GM04503 (cell line): ENCODE measurements at places on chromosomes 1 and 21.

- no peak for DNase-seq
Measured at GRCh38 chr1:64680599-64680998, 64.3 kb upstream of the RAVER2 start.

GRCh38 chr1:43991476-43992231 is at the start of gene CCDC24:
TSS of gene CCDC24 (plus strand) at chr1:43991599. CDS start at chr1:43991879, 280 bp downstream.
- peak; percentile 48 for DNase-seq

GRCh38 chr1:46026531-46026930 is 105.9 kb downstream of the PIK3R3 start:
- DNase-seq: no peak

GRCh38 chr1:211534545-211535291 is 42.8 kb upstream of the RD3 start:
- no peak for DNase-seq

DNA sequence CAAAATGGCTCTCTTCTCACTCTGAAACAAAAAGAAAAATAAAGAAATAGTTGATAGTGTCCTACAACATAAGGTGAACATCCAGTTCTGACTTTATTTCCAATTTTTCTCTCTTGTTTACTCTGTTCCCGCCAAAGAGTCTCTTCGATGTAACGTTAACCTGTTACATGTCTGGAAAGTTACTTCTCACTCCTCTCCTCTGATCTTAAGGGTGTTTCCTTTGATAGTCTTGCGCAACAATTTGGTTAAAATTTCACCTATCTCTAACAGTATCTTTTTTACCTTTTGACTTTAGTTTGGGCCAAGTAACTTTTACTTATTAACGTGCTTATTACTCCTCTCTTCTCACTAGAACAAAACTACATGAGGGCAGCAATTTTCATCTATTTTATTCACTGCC is 1450.2 kb downstream of the BRINP3 start:
- no peak for DNase-seq

GRCh38 chr1:150476754-150477153 is 10.5 kb upstream of the TARS2 start:
- no peak for DNase-seq

- DNase-seq: no peak
Measured at GRCh38 chr1:80054129-80054528, 1047.6 kb upstream of the ADGRL4 start.
